ENCODE measurements at places on chromosomes 12 and 14.

- no peak for DNase-seq
Observed at GRCh38 chr12:81596558-81596957, 162.6 kb downstream of the PPFIA2 start.

DNA sequence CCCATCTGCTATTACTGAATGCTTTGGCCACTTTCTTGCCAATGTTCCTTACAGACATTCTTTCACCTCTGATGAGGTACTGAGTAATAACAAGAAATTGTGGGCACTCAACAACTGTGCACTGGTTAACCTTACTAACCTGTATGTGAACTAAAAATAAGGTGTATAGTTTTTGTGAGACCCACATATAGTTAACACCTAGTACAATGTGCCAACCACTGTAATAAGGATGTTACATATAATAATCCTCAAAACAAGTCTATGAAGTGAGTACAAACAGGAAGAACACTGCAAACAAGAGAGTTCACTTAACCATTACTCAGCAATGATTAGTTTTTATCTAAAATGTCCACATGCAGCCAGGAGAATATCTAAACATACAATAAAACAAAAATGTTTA lies 4.5 kb downstream of the DDHD1 start:
- peak; percentile 10 for DNase-seq

- no peak for DNase-seq
Observed at GRCh38 chr14:89906000-89906399, 48.5 kb downstream of the EFCAB11 start.

- no peak for DNase-seq
Observed at GRCh38 chr14:76726551-76726970, 34.7 kb upstream of the VASH1 start.

GRCh38 chr12:64583771-64584421 lies 26.4 kb upstream of the RASSF3 start:
- peak; percentile 36 for DNase-seq

- no peak for DNase-seq
Observed at GRCh38 chr12:80780746-80781145, 64.0 kb downstream of the MYF5 start.

- no peak for DNase-seq
Observed at GRCh38 chr14:96660667-96661066, 136.5 kb upstream of the VRK1 start.

DNA sequence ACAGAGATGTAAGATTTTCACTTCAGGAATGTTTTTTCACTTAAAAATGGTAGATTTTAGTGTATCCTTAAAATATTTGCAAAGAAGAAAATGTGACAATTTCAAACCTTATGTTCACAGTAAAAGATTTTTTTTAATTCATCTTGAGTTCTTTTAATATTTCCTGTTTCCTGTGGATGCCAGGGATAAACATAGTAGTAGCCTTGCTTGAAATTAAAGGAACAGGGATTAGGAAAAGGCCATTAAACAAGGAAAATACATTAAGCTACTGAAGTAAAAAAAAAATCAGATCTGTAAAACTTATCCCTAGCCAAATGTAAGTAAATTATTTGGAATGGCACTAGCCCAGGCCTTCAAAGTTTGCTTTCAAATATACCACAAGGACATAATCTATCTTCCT lies 138.1 kb upstream of the AEBP2 start:
- no peak for DNase-seq

GRCh38 chr12:66072566-66072965 lies 58.0 kb downstream of the LLPH start:
- DNase-seq, result no peak
